ENCODE measurements at places on chromosomes 2 and 18. TPM values are rescaled to one million over a fixed set of nuclear protein-coding genes. Genes with fewer than 3 reads are reported as not detected.

- H3K36me3 ChIP-seq: no peaks in the 10 kb centered on the region
- no peak overlapping the region for H3K27ac ChIP-seq
- no peak overlapping the region for H3K4me3 ChIP-seq
- peaks cover 2% of the 10 kb centered on the region for H3K27me3 ChIP-seq
These were observed 87.7 kb downstream of the DSEL start for GRCh38 chr18:67428805-67429204.

DNA sequence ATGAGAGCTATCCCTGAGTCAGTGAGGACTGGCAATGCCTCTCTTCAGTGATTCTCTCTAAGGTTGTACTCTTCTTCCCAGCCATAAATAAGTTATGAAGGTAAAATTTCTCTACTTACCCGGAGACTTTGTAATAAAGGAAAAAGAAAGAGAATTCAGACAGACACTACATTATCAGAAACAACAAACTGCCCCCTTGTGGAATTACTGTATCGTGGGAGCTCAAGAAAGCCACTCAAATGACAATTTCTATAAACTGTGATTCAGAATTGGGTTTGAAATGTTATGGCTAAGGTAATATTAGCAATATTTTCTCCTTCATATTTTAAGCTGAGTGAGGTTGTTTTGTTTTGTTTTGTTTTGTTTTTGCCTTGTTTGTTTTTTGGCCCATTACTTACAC is 155.8 kb upstream of the TANK start:
- no peak for DNase-seq
- H3K27ac ChIP-seq: no peak overlapping the region
- peaks cover 2% of the 10 kb centered on the region for H3K4me1 ChIP-seq
- no peak overlapping the region for H3K4me3 ChIP-seq

- no peaks in the 10 kb centered on the region for H3K36me3 ChIP-seq
- H3K27me3 ChIP-seq: no peaks in the 10 kb centered on the region
- H3K4me3 ChIP-seq: no peak overlapping the region
- no peaks in the 10 kb centered on the region for H3K4me1 ChIP-seq
These were observed 212.1 kb downstream of the TTC32 start for GRCh38 chr2:19689646-19690168.

DNA sequence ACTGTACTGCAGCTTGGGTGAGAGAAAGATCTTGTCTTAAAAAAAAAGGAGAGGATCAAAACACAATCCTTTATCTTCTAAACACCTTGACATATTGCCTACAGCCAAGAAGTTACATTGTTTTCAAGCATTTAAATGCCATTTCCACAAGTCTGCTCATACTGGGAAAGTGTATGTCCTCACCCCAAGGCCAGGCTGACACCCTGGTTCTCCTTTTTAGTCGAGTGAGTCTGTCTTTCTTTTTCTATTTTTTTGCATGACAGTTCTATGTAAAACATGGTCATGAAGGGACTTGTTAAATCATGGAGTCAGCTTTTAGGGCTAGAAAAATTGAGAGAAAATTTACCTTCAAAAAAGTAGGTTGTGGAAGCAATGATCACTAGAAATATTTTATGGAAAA is 233.3 kb downstream of the FAM210A start:
- no peak overlapping the region for H3K27ac ChIP-seq
- no peak overlapping the region for H3K4me3 ChIP-seq
- no peak for DNase-seq
- peaks cover 9% of the 10 kb centered on the region for H3K36me3 ChIP-seq
- no peaks in the 10 kb centered on the region for H3K4me1 ChIP-seq

- peaks cover 43% of the 10 kb centered on the region for H3K36me3 ChIP-seq
- DNase-seq: no peak
- H3K4me1 ChIP-seq: peaks cover 8% of the 10 kb centered on the region
These were observed 47.2 kb downstream of the VIL1 start for GRCh38 chr2:218465987-218466633.

DNA sequence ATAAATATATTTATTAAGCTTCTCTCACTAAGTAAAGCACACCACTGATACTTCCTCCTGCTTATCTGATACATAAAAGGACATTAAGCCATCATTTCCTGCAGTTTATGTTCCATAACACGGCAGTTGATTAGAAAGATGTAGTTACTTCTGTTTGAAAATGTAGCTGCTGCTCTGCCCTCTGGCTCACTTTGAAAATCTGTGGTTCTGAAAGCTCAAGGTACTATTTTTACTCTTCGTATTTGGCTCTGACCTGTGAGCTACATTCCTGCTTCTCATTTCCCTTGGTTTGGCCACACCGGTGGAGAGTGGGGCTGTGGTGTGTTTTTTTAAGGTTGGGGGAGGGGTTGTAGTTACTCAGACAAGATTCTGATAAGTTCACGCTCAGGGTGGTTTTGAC is 12.8 kb upstream of the TTN start:
- peak overlapping the region; percentile 9 for H3K27ac ChIP-seq
- peaks cover 2% of the 10 kb centered on the region for H3K27me3 ChIP-seq
- H3K36me3 ChIP-seq: no peaks in the 10 kb centered on the region
- H3K4me3 ChIP-seq: no peak overlapping the region

DNA sequence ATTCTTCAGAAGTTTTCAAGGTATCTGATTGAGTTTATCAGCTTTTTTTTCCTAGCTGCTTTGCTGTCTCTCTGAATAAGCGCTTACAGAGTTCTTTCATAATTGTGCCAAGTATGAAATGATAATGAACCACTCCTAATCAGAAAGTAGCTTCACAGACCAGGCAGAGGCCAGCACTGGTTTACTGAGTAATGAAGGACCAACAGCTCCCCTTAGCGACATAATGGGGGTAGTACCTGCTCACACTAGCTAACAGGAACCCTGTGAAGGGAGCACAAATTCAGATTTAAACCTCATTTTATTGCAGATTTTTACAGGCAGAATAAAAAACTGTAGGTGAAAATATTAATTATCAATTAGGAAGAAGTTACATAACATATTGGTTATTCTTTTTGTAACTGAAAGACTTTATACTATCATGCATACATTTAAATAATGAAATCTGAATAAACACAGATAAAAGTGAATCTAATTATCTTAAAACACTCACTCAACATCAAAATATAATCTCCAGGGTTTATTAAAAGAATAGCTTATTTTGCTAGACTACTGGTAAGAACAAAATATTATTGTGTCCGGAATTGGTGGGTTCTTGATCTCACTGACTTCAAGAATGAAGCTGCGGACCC is 53.7 kb upstream of the LRRC30 start:
- H3K4me1 ChIP-seq: no peaks in the 10 kb centered on the region
- H3K27ac ChIP-seq: no peak overlapping the region
- H3K36me3 ChIP-seq: no peaks in the 10 kb centered on the region
- DNase-seq: no peak
- H3K27me3 ChIP-seq: no peaks in the 10 kb centered on the region
- no peak overlapping the region for H3K4me3 ChIP-seq

DNA sequence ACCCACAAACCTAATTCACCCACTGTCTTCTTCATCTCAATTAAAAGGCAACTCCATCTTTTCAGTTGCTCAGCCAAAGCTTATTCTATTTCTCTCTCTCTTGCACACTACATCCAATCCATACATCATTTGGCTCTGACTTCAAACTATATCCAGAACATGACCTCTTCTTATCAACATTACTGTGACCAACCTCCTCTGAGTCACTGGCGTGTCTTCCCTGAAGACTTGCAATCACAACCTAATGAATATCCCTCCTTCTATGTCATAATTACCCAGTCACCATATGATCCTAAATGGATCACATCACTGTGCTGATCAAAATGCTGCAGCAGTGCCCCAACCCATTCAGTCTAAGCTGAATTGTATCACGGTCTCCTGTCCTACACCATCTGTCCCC is 22.6 kb upstream of the SULT1C3 start:
- DNase-seq: no peak
- no peak overlapping the region for H3K27ac ChIP-seq
- H3K4me1 ChIP-seq: no peaks in the 10 kb centered on the region
- no peak overlapping the region for H3K4me3 ChIP-seq
- H3K27me3 ChIP-seq: no peaks in the 10 kb centered on the region

GRCh38 chr2:172489681-172490080 is 62.3 kb downstream of the ITGA6 start:
- H3K4me3 ChIP-seq: no peak overlapping the region
- DNase-seq: no peak
- H3K36me3 ChIP-seq: peaks cover 7% of the 10 kb centered on the region
- H3K27ac ChIP-seq: no peak overlapping the region
- H3K4me1 ChIP-seq: peaks cover 2% of the 10 kb centered on the region
- no peaks in the 10 kb centered on the region for H3K27me3 ChIP-seq

DNA sequence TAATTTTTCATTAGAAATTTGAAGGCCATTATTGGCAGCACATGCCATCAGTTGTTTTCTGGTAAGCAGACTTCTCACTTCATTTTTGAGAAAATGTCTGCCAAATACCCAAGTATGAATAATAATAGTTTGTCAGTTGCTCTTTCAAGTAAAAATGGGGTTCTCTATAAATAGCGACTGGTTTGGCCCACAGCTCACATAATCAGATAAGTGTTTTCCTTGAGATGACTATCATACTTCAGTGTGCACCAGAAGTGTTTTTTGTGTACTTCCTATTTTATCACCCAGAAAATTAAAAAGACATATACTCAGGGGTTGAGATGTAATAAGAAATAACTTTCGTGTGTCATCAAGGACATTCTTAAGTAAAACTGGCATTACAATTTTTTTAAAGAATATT is 147.1 kb downstream of the PHLPP1 start:
- no peak overlapping the region for H3K4me3 ChIP-seq
- H3K27ac ChIP-seq: peak overlapping the region; percentile 28
- DNase-seq: no peak
- H3K4me1 ChIP-seq: peaks cover 14% of the 10 kb centered on the region

DNA sequence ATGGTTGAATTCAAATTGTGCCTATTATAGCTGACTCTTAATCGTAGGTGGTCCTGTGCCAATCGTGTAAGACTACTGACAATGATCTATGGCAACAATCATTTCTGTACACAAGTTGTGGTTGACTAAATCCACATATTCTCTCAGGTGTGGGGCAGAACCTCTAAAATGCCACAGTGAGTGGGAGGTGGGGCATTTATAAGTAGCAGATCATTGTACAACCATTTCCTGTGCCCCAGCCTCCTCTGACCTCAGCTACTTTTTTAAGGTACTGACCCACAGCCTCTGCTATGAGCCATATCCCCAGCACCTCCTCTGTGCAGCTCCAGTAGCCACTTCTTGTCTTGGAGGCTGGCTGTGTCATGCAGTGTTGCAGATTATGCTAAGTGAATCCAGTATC is 48.6 kb upstream of the RAPH1 start:
- H3K4me1 ChIP-seq: peaks cover 42% of the 10 kb centered on the region
- no peak overlapping the region for H3K4me3 ChIP-seq

DNA sequence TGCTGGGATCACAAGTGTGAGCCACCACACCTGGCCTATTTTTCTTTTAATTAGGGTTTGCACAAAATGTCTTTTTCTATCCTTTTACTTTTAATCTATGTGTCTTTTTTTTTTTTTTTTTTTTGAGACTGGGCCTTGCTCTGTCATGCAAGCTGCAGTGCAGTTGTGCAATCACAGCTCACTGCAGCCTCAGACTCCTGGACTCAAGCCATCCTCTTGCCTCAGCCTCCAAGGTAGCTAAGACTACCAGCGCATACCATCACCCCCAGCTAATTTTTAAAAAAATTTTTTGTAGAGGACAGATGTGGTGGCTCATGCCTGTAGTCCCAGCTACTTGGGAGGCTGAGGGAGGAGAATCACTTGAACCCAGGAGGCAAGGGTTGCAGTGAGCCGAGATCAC is 27.1 kb downstream of the ADCY3 start:
- H3K4me1 ChIP-seq: no peaks in the 10 kb centered on the region
- no peak for DNase-seq
- peaks cover 55% of the 10 kb centered on the region for H3K36me3 ChIP-seq

- H3K4me1 ChIP-seq: peaks cover 2% of the 10 kb centered on the region
- no peak for DNase-seq
- peaks cover 9% of the 10 kb centered on the region for H3K27me3 ChIP-seq
- no peak overlapping the region for H3K4me3 ChIP-seq
- H3K27ac ChIP-seq: no peak overlapping the region
These were observed 461.0 kb downstream of the DLGAP1 start for GRCh38 chr18:3993941-3994687.

DNA sequence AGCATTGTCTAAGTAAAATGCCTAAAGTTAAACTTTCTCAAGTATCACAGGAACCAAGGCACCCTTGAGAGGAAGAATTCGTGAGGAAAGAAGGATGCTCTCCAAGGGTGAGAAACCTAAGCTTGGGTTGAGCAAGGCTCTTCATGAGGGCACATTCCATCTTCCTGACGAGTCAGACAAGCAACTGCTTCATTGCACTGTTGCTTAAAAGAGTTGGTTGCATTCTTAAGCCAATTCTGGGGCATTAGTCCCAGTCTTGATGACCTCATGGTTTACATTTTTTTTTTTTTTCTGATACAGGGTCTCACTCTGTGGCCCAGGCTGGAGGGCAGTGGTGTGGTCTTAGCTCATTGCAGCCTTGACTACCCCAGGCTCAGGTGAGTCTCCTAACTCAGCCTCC is 237.5 kb downstream of the ACTR3 start:
- H3K4me3 ChIP-seq: no peak overlapping the region
- no peaks in the 10 kb centered on the region for H3K36me3 ChIP-seq
- no peak for DNase-seq
- H3K4me1 ChIP-seq: no peaks in the 10 kb centered on the region
- H3K27ac ChIP-seq: no peak overlapping the region

GRCh38 chr2:15939556-15939853 is 845 bp upstream of the MYCN start:
- H3K4me3 ChIP-seq: no peak overlapping the region
- peaks cover 69% of the 10 kb centered on the region for H3K27me3 ChIP-seq
- peak; percentile 43 for DNase-seq
- H3K27ac ChIP-seq: no peak overlapping the region
- no peaks in the 10 kb centered on the region for H3K36me3 ChIP-seq

GRCh38 chr2:174877751-174878150 is 113.5 kb upstream of the CHRNA1 start:
- H3K4me3 ChIP-seq: no peak overlapping the region
- no peak overlapping the region for H3K27ac ChIP-seq
- H3K4me1 ChIP-seq: no peaks in the 10 kb centered on the region
- DNase-seq: no peak
- H3K27me3 ChIP-seq: no peaks in the 10 kb centered on the region

DNAJC5G gene
- not detected for total RNA-seq

GDF7 gene
- not detected for total RNA-seq

SYT4 gene
- total RNA-seq: not detected

TTL gene
- total RNA-seq: 41.2 TPM

GPR17 gene
- total RNA-seq: not detected

RTP5 gene
- total RNA-seq: not detected

CPSF3 gene
- total RNA-seq: 57.9 TPM
